ENCODE measurements at places on chromosomes 3 and 15.

DNA sequence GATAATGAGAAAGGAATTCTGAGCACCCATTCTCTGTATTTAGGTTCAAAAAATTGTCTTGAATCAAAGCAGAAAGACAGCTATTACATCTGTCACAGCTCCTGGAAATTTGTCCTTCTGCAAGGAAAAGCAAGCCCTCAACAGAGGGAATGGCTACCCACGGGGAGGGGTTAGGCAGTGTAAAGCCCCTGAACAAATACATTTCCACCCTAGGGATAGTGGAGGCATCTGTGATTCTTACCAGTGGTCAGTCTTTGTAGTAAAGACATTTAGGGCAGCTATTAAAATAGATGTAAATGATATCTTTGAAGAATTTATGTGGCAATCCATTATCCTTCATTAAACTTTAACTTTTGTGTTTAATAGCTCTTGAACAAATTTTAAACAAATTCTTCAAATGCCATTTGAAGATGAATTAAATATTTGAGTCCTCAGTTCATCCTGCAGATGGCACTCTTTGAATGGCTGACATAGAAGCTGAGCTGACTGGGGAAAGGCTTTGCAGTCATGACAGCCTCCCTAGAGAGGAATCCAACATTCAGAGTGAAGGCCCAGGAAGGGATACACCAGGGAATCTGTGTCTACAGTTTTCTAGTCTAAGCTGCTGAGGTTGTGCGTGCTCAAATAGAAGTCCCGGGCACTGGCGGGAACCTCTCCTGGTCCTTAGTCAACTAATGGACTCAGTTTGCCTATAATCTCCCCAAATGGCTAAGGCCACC lies 359.7 kb upstream of the ROPN1 start:
- no peak for DNase-seq

DNA sequence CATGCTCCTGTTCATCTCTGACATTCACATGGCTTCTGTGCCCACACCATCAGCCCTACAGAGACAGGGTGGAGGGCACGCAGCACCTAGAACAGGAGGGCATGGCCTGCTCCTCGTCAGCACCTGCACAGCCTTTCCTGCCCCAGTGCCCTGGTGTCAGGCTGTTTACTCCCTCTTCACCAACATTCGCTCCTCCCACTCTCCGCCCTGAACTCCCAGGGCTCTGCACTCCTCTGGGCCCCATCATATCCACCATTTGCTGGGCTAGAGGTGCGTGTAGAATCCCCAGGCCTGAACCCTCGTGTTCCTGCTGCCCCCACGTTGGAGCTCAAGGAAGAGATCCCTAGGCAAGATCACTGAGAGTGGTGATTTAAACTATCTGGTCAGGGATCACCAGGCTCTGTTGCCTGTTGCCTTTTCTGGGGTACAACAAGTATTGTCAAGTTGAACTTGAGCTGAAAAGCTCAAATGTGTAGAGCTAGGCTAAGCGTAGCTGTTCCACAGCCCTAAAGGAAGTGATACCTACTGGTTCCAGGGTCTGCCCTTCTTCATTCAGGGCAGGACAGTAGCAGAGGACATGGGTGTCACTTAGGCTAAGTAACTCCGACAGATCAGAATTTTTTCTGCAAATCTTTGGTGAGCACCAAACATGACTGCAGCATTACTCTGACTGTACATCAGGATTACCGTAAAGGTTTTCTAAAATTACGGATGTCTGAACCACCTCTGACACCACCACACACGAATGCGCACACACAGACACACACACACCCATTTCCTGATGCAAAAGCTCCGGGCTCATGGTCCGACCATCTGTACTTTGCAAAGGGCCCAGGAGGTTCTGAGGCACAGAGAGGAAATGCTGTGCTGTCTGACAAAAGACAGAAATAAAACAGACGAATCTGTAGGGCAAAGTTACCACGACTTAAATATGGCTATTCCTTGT lies 43.7 kb upstream of the GNB5 start:
- no peak for DNase-seq

DNA sequence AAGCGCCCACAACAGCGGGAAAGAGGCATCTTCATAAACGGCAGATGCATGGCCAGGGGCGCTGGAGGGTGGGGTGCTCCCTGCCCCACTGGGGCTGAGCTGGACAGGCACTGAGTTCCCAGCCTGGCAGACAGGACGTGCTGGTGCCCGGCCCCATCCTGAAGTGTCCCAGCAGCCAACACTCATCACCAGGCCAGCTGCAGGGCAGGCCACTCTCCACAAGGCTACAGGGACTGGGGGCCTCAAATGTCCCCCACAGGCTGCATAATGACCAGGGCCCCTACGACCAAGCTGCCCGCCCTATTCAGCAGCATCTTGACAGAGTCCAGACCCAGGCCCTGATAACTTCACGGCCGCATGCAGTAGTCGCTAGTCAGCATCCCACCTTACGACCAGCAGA lies 124.1 kb upstream of the IQSEC1 start:
- DNase-seq: no peak

- no peak for DNase-seq
Observed at GRCh38 chr3:50388720-50389413, 29.5 kb upstream of the TMEM115 start.

DNA sequence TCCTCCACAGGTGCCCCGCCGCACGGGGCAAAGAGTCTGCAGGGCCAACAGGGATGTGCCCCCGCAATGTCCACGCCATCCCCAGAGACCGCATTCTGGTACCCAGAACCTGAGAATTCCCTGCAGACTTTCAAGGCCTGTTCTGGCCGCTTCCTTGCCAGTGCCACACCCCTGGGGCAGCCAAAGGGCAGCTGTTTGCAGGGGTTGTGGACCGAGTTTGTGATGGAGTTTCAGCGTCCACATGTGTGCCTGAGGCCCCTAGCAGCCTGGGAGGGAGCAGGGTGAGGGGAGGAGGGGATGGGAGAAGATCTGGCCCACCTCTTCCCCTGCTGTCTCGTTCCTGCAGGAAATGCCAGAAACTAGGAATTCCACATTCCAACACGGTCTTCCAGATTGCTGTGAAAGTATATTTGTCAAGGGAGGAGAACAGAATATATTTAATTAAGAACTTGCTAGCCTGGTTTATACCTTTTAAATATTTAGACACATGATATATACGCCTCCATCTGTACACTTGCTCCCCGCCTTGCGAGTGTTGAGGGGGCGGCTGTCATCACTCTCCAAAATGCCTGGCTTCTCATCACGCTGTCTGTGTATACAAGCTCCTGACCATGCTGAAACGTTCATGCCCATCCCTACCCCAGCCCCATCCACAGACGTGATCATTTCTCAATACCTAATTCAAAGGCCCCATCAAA lies 31.1 kb upstream of the RASA2 start:
- no peak for DNase-seq

DNA sequence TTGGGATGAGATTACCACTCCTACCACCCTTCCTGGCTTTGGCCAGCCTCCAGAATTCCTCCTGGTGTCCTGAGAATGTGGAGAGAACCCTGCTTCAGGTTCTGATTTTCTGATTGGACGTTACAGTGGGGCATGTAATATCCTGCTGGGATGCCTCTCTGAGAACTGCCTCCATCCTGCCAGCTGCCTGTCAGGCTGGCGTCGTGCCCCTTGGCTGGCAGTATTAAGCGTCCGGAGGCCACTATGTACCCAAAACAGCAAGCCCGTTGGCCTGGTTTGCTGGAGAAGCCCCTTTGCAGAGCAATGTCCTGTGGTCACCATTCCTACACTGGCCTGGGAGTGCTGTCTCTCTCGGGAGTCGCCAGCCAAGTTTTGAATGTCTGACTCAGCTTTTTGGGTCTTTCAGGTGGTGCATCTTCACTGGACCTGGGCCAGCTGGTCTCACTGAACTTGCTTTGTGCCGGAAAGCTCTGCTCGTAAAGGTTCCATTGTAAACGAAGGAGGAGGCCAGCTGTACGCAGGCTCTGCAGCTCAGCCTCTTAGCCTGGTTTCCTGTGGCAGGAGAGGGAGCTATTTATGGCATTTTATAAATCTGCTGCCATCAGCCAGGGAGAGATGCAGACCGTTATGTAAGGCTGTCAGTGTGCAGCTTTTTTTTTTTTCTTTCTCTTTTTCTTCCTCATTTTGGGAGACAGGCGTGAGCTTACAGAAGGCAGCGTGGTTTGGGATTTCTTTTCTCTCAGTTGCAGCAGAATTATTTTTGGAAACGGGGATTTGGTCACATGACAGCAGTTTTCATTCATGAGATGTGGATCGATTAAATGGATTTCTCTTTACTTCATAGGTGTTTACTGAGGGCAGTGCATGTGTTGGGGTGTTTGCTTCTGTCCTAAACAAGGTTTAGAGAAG lies 19.0 kb upstream of the TRAK1 start:
- DNase-seq: no peak

GRCh38 chr15:26070095-26070532 lies 207.0 kb upstream of the ATP10A start:
- no peak for DNase-seq

DNA sequence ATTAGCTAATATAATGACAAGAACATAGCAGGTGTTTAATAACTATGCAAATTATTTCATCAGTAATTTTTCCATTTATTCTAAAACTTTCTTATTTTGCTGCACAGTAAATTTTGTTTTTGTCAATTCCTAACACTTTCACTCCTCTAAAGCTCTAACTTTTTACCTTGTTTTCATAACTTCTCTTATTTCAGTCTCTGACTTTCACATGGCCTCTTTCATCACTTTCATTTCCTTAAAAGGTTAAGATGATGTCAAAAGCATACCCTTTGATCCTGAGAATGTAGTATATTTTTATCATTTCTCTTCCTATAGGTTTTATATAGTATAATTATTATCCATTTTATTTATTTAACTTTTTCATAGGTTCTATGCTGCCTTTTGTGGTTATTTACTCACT lies 1325.8 kb upstream of the ALCAM start:
- DNase-seq: no peak

DNA sequence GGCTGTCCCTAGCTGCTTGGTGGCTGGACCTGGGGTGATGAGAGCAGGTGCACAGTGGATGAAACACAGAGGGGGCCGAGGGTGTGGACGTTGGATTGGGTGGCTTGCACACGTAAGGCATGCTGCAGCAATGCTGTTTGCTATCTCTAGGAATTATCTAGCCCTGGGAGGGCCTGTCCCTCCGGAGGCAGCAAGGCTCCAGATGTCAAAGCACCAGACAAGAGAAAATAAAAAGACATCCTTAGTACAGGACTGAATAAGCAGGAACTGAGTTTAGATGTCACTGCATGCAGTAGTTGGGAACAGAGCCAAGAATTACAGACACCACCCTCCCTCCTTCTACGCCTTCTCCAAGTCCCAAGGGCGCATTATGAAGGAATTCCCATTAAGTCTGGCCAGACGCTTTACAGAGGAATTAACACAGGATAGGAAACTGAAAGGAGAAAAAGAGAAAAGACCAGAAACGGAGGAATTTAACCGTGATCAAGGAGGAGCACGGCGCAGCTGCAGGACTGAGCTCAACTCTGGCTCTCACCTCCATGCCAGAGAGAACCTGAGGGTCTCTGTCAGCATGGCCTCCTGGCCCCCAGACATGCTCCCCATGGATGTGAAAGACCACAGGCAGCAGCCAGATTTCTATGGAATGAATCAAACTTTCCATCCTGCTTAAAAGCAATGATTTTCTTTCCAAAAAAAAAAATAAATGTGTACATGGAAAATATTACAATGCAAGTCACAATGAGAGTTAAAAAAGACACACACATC lies 13.8 kb downstream of the ATP10A start:
- DNase-seq: no peak

DNA sequence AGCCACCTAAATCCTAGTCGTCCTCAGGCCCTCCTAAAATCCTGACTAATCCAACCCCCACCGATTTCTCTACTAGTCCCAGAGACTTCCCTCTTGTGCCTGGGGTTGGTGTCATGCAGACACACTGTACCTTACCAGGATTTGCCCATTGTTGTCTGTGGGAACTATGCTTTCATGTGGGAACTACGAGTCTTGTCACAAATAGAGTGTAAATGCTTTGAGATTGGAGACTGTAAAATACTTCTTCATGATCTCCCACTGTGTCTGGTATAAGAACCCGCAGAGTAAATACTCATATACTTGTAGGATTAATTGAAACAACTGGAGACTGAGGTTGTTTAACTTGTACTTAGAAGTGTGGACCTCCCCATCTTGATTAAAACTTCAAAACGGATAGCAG lies 11.2 kb downstream of the B3GNT5 start:
- DNase-seq: no peak

DNA sequence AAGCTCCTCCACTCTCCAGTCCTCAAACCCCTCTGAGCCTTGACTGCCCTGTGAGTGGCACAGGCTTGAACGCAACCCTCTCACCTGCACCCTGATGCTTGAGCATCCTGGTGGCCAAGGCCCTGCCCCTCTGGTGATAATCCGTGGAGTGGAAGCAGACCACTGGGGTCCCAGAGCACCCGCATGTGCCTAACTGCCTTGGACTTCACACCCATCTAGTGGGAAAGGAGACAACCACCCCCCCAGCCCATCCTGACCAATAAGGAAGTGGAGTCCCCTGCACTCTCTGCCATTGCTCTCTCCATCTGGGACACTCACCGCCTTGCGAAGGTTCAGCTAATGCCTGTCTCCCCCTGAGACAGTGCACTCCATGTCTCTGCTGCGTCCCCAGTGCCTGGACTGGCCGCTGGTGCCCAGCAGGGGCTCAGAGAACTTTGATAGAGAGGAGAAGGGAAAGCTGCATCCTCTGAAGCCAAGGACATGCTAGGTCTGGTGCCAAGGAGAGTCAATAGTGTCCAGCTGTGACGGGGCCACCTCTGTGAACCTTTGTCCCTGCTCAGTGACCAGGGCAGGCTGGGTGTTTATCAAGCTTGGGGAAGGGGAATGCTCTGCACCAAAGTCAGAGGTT lies 3.4 kb downstream of the KLF15 start:
- no peak for DNase-seq

GRCh38 chr3:46113608-46114007 lies 86.3 kb upstream of the XCR1 start:
- DNase-seq: no peak

GRCh38 chr15:23532024-23532423 lies 33.5 kb upstream of the MKRN3 start:
- no peak for DNase-seq
